ENCODE measurements at places on chromosomes 4 and X.

DNA sequence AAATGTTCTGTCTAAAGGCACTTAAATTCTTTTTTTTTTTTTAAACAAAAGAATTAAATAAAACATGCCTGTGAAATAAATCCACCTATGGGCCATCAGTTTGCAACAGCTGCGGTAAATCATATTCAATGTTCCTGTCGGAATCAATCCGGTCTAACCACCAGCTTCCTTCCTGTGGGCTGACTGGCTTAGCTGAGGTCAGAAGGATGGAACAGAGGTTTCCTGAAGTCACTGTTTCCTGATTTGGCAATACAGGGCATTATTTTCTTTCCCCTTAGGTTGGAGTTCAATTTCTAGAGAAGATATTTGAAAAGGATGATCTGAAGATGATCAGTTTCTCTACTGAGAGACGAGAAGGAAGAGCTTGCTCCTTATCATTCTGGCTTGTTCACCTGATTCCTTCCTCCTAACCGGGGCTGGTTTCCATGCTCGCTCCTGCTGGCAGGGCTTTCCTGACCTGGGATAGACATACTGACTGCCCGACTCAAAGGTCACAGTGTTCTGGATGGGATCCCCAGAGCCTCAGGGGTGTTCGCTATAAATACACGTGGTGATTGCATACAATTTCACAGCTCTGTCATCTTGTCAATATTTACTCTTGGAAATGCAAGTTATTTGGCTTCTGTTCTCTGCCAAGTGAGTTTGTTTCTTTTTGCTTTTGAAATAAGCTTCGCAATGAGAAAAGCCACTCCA is 21.7 kb downstream of the PDLIM3 start:
- DNase-seq = no peak

DNA sequence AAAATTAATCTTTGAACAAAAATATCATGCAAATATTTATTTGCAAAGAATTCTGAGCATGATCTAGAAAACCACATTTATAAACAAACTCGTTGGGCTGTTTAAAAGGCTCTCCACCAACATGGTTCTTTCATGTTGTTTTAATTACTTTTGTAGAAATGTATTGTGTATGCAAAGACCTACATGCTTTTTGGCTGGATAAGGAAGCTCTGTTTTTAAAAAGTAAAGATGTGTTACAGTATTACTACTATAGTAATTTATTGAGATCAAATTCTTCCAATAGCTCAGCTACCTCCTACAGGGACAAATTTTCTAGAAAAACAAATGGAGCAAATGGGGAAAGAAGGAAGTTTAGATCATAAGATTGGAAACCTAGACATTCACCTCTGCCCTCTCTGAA is 177.5 kb upstream of the TTC29 start:
- DNase-seq = no peak

DNA sequence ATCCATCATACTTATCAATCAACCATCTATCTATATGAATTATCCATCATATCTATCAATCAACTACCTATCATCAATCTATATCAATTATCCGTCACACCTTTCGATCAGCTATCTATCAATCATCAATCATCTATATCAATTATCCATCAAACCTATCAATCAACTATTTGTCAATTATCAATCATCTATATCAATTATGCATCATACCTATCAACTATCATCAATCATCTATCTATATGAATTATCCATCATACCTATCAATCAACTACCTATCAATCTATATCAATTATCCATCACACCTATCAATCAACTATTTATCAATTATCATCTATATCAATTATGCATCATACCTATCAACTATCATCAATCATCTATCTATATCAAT is 70.6 kb upstream of the PPP2R3B start:
- no peak for DNase-seq

- DNase-seq = no peak
These were observed 383.0 kb upstream of the INTU start for GRCh38 chr4:127249767-127250108.

DNA sequence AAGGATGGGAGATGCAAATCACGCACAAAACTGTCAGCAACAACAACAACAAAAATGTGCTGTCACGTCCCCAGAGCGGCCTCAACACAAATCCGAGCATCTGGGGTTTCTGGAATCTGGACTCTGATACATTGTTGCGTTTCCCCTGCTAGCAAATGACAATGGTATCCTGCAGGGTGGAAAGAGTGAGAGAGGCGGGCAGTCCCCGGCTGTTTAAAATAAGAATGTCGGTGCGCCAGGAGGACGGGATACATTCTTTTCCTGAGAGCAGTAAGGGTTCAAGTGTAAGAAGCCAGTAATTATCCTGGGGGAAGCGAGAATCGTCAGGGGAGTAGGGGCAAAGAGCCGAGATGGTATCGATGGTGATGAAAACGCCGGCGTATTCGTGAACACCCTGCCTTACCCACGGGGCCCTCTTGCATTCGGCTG is 310.2 kb downstream of the ASMT start:
- no peak for DNase-seq

DNA sequence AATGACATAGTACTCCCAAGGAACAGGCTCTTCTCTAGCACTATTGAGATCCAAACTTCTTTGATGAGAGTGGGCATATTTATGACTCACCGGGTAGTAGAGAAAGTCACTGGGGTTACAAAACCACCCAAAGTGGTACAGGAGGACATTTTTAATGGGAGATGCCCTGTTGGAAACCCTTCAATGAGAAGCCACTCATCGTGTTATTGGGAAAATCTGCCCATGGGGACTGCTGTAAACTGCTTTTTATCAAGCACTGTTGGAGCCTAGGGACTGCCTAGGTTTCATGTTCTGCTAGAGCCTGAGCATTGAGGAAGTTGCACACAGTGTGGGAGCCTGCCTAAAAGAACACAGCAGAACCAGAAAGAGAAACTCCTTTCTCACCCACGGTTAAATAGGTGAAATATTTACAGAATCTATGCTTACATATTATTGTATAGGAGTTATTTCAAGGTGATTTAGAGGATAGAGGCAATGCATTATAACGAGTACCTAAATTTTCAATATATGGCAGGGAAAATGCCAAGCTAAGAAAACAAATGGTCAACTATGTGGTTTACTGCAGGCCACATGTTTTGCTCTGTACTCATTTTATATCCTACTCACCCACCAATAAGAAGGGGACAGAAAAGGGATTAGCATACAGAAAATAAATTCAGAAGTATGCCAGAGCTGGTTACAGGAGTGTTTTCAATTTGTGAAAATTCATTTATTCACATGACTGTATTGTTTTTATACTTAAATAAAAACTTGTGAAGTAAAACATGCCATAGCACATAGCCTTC is 559.1 kb downstream of the FSTL5 start:
- DNase-seq = no peak

DNA sequence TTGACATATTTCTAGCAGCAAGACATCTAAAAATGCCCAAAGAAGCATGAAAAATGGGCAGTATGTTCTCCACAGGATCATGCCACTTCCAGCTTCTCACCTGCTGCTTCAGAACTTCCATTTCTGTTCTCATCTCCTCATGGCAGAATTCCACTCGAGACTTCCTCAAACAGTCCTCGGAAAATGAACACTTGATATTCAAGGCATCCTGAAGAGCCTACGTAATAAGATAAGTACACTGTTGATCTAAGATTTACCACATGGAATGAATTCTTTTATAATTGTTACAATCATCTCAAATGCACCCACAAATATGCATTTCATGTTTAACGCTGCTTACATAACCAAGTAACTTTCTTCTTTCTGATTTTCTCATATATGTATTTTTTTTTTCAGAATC is 14.1 kb downstream of the TNIP3 start:
- DNase-seq = no peak

DNA sequence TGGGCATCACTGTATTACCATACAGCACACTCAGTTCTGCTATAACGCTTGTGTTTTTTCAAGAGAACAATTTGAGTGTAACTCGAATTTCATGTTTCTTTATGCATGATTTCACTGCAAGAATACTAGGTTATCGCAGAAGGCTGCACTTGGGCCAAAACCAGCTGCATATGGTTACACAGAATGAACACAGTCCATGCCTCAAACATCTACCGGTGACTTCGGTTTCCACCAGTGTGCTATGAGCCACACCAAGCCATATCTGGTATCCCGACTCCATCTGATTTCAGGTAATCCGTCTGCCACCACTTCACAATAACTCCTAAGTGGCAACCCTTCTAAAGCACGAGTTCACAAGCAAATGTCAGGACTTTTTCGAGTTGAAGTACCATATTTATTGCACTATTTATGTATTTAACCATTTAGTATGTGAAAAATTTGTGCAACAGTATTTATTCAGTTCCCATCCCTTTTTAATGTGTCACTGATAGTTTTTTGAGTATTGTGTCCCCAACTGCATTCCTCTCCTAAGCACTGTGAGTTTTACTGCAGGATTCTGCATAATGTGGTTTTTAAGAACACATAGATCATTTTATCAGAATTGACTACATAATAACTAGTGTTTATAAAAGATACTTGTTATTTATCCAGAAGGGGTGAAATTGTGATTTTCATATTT is 111.8 kb downstream of the APBB2 start:
- no peak for DNase-seq

GRCh38 chr4:76486588-76487276 is 51.7 kb downstream of the SHROOM3 start:
- no peak for DNase-seq

- no peak for DNase-seq
These were observed 32.8 kb downstream of the HTT start for GRCh38 chr4:3107271-3107670.

GRCh38 chr4:87478732-87479250 is 50.4 kb downstream of the SPARCL1 start:
- no peak for DNase-seq

DNA sequence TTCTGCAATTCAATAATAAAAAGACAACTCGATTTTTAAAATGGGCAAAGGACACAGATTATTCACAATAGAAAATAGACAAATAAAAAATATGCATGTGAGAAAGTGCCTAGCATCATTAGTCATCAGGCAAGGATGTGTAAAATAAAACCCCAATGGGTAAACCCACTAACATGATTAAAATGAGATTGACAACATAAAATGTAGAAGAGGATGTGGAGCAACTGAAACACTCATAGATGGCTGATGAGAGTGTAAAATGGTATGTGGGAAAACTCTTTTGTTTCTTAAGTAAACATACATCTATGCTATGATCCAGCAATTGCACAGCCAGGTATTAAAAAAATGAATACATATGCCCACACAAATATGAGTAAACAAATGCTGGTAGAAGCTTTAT is 177.6 kb downstream of the IQCM start:
- DNase-seq = no peak

DNA sequence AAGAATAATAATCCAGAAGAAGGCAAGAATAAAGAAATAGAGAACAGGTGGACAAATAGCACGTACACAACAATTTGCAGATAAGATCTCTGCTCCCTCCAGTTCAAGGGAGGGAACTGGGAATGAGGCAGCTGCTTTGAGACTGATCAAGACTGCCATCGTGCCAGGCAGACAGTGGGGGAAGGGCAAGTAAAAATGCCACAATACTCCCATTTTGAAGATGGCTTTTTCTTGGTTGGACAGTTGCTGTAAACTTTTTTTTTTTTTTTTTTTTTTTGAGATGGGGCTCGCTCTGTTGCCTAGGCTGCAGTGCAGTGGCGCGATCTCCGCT is 17.2 kb downstream of the USP11 start:
- no peak for DNase-seq

- no peak for DNase-seq
These were observed 68.6 kb downstream of the MTMR1 start for GRCh38 chrX:150761819-150762216.

DNA sequence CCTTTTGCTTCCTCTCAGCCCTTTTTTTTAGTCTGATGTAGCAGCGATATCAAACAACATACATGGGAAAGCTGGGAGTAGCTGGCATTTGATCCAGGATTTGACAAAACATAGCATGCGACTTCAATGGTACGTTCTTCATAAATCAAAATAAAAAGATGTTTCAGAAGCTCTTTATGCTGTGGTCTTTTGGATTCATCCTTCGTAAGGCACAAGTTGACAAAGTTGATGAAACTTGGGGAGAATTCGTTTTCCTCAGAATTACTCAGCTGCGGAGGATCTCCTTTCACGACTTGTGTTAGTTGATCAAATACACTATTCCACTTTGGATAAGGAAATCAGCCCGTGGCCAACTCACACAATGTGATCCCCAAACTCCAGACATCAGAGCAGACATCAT is 38.1 kb upstream of the CHIC1 start:
- no peak for DNase-seq

- DNase-seq = no peak
These were observed 24.4 kb upstream of the PLA2G12A start for GRCh38 chr4:109754093-109754857.

DNA sequence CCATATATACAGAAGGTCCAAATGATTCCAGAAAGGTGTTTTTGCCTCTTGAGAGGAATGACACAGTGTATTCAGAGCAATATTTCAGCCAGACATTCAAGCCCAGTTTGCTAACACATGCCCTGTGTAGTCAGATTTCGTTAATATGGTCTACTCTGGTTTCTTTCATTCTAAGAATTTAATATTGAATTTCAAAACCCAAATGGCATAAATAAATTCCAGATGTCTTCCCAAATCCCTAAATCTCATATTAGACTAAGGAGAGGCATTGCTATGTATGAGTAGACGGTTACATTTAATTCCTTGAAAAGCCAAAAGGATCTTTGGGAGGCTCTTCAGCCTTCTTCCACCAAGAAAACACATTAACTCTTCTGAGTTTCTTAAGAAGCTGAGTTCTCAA is 66.3 kb upstream of the C1QTNF7 start:
- no peak for DNase-seq

DNA sequence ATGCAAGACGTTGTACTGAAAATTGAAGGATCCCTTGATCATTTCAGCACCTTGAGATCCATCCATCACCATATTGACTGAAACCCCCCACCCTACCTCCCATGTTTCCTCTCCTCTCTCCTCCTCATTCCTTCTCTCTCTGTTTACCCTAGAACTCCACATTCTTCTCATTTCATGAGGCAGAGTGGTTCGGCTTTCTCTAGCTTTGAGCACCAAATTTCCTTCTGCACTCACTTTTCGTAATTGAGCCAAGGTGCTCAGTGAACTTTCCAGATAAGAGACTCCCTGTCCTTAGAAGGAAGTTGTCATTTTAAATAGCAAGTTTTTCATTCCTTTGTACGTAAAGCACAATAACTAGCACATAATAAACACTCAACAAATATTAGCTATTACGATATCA is 108.3 kb upstream of the SLC34A2 start:
- no peak for DNase-seq

DNA sequence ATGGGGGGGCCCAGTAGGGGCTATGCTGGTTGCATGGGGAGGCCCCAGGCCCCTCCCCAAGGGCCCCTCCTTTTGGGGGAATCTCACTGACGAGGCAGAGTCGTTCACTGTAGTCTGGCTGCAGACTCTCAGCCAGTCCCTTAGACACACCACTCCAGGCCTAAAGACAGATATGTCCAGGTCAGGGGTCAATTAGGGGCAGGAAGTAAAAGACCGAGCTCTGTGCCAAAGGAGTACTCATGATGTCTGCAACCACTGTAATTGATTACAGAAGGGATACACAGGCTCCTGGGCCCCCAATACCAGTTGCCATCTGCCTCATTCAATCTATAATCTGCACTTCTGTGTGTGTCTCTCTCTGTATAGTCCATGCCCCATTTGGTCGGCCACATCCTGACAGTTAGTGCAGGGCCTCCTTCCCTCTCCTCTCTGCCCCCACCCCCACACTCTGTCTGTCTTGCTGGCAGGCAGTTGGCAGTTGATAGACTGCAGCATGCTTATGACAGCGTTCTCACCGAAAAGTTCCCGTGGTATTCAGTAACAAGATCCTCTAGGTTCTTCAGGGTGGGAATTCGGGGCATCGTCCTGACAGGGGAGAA is 1.3 kb upstream of the CXorf65 start:
- no peak for DNase-seq

- DNase-seq = no peak
These were observed 20.3 kb upstream of the PAPSS1 start for GRCh38 chr4:107740381-107740780.
